ENCODE measurements at places on chromosomes 2 and 18. TPM values are rescaled to one million over a fixed set of nuclear protein-coding genes. Genes with fewer than 3 reads are reported as not detected.
A peak's percentile ranks its signal among the peaks of the same experiment; 100 is the strongest.

DNA sequence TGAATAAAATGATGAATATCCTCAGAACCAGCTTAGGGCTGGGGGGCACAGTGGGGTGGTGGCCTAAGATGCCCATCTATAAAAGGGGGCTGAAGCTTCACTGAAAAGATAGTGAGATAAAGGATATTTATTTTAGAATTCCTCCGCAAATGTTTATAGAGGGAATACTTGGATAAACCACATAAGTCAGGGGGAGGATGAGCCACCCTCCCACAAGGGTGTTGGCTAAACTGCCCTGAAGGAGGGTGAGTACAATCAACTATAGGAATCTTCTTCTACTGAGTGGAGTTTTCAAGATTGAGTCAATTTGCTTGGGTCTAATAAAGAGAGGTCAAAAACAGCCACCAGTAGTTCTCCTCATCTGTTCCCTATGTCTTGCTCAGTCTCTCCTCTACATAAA, 114.5 kb upstream of the TANK start:
- no peak for DNase-seq

DNA sequence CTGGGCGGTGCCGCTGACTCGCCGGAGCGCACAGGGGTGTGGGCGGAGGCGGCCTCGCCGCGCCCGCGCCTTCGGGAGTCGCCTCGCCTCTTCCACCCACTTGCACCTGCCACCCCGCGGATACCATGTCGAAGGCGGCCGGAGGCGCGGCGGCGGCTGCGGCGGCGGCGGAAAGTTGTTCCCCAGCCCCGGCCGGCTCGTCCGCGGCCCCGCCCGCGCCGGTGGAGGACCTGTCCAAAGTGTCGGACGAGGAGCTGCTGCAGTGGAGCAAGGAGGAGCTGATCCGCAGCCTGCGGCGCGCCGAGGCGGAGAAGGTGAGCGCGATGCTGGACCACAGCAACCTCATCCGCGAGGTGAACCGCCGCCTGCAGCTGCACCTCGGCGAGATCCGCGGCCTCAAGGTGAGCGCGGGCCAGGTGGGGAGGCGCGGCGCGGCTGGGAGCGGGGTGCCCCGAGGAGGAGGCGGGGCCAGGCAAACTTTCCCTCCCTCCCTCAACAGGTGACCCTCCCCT, 766 bp downstream of the CCDC85A start:
- DNase-seq, result peak; percentile 22

The IL36RN gene
- total RNA-seq, result not detected

The ACVR1 gene
- total RNA-seq, result 398 TPM

- no peak for DNase-seq
Observed at GRCh38 chr2:27369471-27370025, 590 bp downstream of the EIF2B4 start.

- no peak for DNase-seq
Observed at GRCh38 chr18:9750606-9751304, 42.7 kb downstream of the RAB31 start.

The ZNF385B gene
- total RNA-seq, result not detected

The IL1R1 gene
- 45.7 TPM for total RNA-seq

GRCh38 chr2:219521066-219521880, 7.0 kb downstream of the ASIC4 start:
- peak; percentile 55 for DNase-seq

GRCh38 chr2:97950329-97951154, 45.2 kb downstream of the TMEM131 start:
- no peak for DNase-seq

GRCh38 chr2:62437785-62438184, 68.2 kb downstream of the TMEM17 start:
- DNase-seq, result no peak

- no peak for DNase-seq
Observed at GRCh38 chr2:24121066-24121465, 2.1 kb downstream of the PFN4 start.

DNA sequence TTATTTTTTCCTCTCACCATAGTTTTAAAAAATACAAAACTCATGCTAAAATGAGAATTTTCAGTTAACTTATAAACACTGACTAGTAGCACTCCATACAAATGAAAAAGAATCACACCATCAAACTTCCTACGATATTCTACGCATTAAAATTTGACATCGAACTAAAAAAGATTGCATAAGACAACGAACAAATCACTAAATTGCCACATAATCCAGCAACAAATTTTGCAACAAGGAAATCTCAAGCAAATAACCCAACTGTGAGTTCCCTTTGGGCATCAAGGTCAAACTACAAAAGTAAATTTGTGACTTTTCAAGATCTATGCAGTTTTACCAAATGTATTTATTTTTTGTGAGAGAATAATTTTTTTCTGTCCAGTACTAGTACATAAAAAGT, 1.5 kb downstream of the MAP3K2 start:
- no peak for DNase-seq

The TMEM17 gene
- total RNA-seq, result 3.1 TPM

The IL1R2 gene
- 5.4 TPM for total RNA-seq

DNA sequence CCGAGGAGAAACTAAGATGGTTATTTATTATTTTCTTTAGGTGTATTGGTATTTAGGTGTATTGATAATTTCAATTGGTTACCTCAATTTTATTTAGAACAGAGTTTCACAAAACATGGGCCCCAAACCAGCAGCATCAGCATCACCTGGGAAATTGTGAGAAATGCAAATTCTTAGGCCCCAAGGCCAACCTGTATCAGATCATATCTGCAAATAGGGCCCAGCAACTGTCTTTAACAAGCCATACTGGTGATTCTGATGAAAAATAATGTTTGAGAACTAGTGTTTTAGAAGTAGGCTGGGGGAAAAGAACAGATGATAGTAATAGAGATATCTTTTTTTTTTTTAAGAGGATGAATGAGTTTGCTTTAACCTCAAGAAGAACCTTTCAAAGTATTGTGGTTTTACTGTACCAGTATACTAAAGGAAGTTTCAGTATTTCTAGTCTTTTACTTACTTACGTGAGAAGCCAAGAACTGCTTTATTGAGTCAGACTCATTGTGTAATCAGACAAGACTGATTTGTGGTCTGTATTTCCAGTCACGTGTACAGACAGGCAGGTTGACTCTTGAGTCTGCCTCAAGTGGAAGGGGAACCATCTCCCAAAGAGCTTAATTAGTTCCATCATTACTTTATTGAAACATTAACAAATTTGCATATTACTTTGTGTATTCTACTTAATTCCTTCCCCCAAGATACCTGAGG, 60.4 kb upstream of the GAREM1 start:
- DNase-seq, result no peak

DNA sequence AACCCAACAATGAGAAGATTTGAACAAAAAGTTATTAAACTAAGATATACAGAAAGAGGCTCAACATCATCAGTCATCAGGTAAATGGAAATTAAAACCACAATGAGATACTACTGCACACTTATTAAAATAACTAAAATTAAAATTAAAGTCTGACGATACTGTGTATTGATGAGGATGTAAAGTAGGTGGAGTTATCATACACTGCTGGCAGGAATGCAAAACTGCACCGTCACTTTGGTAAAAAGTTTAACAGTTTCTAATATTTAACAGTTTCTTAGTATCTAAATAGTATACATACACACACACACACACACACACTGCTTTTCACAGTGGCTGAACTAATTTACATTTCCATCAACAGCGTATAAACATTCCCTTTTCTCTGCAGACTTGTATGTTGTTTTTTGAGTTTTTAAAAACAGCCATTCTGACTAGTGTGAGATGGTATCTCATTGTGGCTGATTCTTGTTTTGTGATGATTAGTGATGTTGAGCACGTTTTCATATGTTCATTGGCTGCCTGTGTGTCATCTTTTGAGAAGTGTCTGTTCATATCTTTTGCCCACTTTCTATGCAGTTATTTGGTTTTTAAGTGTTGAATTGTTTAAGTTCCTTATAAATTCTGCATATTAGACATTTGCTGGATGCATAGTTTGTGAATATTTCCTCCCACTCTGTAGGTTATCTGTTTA, 726.9 kb upstream of the CHAC2 start:
- no peak for DNase-seq

The IL1RL2 gene
- total RNA-seq, result not detected

The SLC30A3 gene
- 0.88 TPM for total RNA-seq

The TPO gene
- total RNA-seq, result not detected

- DNase-seq, result peak; percentile 68
Observed at GRCh38 chr2:109736177-109736827, 57.8 kb upstream of the RGPD5 start.

DNA sequence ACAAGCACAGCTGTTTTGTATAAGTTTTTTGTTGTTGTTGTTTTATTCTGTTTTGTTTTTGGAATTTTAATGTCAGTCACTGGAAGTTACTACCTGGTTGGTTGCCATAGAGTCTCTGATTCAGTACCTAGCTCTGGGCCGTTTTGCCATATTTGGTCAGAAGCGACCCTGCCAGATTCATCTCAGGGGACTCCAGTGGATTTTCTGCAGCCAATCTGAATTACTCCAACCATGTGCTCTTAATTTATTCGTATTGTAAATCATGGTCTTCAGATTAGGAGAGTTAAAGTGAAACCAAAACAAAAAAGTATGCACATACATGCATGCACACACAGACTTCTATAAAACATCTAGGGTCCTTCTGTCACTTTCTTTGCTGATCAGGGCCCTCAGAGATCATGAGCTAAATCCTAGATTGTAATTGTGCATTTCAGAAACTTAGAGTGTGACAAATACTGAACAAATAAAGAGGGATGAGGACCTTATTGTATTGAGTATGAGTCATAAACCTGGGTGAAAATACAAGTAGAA, 317.4 kb upstream of the UBE2E3 start:
- no peak for DNase-seq

DNA sequence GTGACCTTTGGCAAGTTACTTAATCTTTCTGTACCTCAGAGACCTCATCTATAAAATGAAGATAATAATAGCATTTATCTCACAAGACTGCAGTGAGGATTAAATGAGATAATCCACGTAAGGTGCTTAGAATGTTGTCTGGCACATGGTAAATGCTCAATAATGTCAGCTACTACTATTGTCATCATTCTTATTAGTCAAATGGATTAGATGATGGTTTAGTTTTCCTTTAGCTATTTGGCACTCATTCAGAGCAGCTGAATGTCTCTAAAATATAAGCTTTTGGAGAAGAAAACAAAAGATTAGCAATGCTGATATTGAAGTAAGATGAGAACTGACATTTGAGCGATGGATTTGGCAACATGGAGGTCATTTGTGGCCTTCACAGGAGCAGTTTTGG, 125.1 kb downstream of the AQP4 start:
- DNase-seq, result no peak

The SERPINB11 gene
- total RNA-seq, result not detected

The BOLL gene
- not detected for total RNA-seq

DNA sequence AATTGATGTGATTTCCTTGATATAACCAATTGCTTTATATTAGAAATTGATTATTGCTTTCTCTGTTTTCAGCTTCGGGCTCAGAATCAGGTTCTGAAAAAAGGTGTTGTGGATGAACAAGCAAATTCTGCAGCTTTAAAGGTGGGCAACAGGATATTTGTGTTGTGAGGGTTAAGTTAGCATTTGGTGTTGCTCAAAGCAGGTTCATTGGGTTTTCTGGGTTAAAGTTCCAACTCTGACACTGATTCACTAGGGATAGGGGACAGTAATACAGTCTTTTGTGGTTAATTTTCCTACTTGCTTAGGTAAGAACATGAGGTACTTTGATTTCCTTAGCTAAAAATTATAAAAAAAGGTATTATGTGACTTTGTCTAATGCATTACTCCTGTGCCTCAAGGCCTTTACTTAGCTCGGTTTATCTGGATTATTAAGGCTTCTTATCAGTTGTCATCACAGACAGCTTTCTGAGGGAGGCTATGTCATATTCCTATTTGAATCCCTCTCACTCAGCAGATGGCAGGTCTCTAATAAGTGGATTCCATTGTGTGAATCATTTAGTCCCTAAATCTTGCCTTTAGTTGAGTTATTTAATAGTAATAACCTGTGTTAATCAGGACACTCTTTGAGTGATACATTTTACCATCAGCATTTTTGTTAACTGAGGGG, 78.9 kb upstream of the STON1 start:
- DNase-seq, result no peak

DNA sequence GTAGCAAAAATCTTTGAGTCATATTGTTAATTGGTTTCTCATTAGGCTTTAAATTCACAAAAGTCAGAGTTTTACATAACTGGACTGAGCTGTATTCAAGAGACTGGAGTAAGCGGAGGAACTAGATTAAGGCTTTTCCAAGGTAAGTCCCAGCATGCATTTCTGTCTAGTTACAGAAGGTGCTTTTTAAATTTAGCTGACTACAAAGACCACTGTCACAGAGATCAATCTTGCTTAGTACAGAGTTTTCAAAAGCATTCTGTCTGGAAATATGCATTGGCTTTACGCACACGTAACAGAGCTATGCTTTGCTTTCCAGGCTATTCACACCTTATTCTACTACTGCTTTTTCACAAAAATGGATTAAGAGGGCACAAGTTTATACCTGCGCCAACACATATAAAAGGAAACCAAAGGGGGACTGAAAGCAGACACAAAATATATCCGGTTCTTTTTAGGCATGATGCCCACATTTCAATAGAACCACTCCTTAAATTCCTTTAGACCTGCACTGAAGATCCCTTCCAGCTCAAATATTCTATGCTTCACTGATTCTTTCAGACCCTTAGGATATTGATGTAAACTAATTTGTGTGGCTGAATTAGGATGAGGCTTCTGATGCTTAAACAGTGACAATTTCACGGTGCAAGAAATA, 560.7 kb upstream of the CRIM1 start:
- no peak for DNase-seq

- no peak for DNase-seq
Observed at GRCh38 chr18:60267391-60268058, 105.0 kb downstream of the MC4R start.

DNA sequence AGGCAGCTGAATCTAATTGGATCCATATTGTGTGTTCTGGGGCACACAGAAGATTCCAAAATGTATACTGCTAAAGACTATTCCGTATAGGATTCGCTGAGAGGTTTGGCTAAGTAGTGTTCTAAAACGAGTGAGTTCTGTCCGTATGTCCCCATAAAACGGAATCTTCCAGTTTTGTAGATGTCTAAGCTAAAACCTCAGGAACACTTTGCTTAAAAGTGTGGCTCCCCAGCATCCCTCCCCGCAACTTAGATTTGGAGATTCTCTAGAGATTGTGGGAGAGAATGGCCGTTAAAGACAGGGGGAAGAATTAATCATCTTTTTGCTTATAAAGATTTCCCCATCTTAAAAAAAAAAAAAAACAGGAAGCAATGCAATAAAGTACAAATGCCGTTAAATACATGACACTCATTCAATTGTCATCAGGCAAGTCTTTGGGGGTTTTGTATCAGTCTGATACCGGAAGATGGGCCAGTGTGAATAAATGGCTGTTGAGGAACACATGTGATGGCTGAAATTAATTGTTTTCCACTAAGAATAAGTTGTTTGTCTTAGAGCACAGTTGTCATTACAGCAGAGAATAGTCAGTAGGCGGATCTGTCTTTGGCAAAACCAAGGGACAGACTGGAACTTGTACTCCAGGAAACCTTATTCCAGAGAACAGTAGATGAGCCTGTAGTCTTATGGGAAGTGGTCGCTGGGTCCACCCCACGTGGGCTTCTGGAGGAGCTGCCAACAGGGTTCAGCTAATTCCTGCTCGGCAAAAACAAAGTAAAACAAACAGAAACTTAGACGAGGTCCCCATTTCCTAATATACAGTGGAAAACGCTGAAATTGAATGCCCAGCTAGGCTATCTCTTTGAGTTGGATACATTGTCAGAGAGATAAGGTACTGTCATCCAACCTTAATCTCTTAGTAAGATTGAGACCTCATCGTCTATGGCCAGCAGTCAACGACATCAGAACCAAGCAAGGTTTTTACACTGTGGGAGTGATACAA, 1.7 kb downstream of the EMILIN2 start:
- no peak for DNase-seq

- no peak for DNase-seq
Observed at GRCh38 chr2:32787207-32787606, 159.4 kb downstream of the TTC27 start.

The GAD1 gene
- not detected for total RNA-seq

The RASGRP3 gene
- total RNA-seq, result 12.0 TPM
